ENCODE measurements at places on chromosomes 6 and 20. TPM values are rescaled to one million over a fixed set of nuclear protein-coding genes. Genes with fewer than 3 reads are reported as not detected.
A peak's percentile ranks its signal among the peaks of the same experiment; 100 is the strongest.

DNA sequence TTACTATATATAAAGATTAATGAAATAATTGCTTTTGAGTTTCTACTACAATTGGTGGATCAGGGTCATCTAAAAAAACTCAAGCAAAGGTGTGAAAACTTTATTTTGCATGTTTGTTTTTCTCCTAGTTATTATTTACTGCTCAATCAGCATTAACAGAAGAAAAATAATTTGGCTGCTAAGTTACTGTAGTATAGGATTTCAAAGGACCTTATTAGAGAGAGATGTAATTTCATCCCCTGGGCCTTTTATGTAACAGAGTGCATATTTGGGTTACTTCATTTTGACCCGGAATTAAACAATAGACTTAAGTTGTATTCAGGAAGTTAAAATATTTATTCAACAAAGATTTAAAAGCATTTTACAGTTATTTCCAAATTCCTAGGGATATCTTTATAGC lies 49.8 kb downstream of the EYA4 start:
- no peak for DNase-seq

DNA sequence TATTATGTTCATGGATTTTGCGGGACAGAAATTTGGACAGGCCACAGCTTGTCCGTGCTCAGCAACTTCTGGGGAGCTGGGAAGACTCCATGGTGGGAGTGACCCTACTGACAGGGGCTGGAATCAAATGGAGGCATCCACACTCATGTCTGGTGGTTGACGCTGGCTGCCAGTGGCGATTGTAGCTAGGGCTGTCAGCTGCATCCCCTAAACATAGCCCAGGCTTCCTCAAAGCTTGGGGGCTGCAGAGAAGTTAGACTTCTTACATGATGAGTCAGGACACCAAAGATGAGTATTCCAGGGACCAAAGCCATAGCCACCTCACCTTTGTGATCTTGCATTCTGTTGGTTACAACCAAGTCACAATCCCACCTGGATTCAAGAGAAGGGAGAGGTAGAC lies 18.4 kb upstream of the FAM50B start:
- DNase-seq = no peak

The ACOT8 gene
- 14.9 TPM for total RNA-seq

DNA sequence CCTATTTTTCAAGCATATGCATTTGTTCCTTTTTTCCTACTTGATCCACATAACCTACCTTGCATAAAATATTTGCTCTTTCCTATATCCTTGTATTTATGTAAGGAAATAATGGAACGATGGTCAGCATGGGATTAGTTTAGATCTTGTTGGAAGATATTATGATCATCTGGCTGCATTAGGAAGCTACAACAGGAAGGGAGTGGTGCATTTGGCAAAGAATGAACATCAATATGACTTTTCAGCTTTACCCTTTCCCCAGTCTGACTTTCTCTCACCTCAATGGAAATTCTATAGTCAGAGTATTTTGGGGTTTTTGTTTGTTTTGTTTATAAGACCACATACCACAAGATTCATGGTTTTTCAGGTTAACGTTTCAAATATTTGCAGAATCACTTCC lies 66.0 kb downstream of the HS3ST5 start:
- no peak for DNase-seq

DNA sequence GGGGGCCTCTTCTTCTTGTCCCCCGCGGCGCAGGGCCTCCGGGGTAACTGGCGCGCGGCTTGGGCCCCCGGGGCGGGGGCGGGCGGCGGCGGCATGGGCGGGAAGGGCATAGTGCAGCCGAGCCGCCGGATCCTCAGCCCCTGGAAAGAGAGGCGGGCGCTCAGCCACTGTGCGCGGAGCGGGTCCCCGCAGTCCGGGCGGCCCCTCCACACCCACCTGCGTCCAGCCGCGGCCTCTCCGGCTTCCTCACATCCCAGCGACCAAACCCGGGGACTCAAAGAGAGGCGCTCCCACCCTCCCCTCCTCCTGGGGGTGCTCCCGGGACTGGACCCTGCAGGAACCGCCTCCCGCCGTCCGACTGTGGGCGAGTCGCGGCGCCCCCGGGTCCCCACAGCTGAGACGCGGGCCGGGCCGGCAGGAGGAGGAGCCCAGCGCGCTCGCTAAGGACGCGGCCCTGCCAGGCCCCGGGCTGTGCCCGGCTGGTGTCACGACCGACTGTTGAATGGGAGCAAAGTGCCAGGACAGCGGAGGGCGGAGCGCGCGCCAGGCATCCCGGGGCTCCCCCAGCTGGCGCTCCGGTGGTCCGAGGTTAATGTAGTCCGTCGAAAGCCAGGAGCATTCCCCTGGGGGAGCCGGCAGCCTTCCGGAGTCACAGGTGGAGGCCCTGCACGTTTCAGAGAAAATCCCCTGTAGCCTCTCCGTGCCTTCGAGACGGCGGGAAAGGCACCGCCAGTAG lies at the start of gene PRR18:
TSS of gene PRR18 (minus strand) at position 360 of the 736 bp plus-strand sequence. CDS start at position 110, 250 bp downstream.
- no peak for DNase-seq

DNA sequence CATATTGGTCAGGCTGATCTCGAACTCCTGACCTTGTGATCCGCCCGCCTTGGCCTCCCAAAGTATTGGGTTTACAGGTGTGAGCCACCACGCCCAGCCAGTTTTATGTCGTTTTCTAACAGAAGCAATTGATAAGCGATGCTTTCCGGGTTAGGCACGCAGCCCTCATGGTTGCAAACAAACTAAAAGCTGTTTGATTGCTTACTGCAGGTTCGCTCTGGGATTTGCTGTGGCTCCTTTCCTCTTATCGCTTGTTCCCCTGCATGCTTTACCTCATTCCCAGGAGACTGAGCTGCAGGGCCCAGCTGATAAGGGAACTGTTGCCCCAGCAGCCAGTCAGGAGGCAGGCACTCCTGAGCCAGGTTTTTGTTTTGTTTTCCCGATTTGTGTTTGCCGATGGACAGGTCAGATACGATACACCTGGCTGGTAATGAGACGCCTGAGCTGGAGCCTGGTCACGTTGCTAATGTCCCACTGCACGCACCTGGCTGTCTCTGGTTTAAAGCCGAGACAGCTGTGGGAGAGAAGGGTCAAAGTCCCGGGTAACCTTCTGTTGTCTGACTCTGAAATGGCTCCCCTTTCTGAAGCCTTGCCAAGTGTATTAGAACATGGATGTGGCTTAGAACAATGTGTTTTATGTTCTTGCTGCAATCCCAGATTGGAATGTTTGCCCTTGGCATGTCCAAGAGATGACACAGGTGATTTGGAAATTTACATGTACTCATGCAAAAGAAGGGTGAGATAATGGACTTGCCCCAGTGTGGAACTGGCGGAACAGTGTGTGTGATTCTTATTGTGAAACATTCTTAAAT lies 19.9 kb downstream of the DSP start:
- DNase-seq = no peak

DNA sequence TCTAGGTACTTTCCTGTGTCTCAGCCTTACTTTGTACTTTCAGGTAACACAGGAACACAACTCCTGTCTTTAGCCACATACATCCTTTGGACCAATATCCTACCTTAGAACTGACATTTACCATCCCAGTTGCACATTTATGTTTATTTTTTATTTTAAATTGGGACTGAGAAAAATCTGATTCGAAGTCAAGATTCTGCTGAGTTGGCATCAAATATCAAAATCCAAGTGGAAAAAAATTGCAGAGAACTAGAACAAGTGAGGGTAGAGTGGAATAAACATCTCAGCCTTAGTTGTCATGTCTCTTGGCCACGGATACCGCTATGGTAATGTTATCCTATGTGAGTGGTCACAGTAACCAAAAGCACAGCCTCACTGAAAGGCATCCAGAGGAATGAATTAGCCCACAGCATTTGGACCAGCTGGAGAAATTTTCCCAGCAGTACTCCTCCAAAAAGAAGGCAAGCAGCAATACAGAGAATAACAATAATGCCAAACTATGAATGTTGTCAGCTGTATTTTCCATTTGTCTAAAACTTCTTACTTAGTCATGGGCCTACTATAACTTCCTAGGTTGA lies 17.6 kb upstream of the EYA4 start:
- DNase-seq = no peak

The PAX1 gene
- total RNA-seq = not detected

DNA sequence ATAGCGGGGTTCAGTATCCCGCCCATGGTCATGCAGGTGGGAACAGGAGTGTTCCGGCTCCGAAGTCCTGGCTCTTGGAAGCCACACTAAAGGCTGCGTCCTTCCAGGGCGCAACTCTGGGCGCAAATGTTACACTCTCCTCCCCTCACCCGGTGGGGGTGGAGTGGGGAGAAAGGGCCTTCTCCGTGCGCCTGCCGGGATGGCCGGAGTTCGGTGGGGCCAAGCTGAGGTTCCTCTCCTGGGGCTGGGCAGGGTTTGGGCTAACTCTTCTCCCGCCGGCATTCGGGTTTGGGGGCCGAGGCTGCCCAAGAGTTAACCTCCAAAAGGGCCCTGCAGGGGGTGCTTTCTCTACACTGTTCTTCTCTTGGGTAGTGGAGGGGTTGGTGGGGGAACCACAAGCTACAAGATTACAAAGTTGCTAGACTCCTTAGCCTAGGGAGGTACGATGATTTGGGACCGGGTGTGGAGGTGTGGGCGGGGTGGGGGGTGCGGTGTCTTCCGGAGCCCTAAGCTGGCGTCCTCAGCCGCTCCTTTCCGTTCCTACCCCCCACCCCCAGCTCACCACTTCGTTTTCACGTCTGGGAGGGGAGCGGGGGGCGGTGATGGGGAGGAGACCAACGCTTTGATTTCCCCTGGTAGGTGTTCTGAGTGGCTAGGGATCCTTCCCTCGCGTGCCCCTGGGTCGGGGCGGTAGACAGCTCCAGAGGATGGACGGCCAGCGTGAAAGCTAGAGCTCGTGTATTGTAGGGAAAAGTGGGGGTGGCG lies 12.3 kb downstream of the NRN1 start:
- no peak for DNase-seq

DNA sequence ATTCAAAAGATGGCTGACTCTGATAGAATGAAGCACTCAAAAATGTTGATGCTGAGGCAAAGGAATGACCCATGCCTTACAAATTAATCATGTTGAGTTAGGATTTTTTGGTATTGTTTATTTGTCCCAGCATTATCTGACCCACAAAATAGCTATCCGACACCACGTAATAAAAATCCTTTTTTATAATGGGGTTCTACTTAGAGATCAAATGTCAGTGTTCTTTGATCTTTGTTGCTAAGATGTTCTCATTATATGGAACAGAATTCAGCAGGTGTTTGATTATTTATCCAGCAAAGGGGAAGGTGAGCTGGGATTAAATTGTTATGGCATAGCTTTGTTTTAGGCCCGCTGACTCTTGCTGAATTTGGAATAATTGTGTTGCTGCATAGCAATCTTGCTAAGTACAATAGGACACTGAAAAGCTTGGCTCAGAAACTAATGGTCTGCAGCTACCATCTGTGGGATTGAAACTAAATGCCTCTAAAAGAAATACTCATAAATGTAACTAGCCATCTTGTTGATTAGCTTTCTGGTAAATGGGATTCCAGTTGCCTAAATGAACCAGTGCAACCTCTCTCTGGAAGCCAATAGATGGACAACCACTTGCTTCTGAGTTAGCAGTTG lies 180.2 kb upstream of the HDAC2 start:
- DNase-seq = no peak

GRCh38 chr6:166825553-166826145 lies 130.7 kb downstream of the RNASET2 start:
- DNase-seq = no peak

DNA sequence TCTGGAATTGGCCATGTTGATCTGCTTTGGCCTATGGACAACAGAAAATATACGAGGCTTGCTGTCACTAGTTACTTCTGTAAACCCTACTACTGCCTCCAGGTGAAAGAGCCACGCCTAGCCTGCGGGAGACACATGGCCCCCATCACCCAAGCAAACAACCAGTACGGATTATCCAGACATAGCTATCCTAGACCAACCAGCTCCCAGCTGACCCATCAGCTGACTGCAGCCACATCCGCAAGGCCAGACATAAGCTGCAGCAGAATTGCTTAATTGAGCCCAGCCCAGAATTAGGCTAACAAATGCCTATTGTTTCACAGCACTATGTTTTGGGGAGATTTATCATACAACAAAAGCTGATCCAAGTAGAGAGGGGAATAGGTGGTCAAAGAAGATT lies 13.5 kb downstream of the REV3L start:
- no peak for DNase-seq

The TTK gene
- 0.58 TPM for total RNA-seq

The TNFRSF6B gene
- total RNA-seq = 4.7 TPM

DNA sequence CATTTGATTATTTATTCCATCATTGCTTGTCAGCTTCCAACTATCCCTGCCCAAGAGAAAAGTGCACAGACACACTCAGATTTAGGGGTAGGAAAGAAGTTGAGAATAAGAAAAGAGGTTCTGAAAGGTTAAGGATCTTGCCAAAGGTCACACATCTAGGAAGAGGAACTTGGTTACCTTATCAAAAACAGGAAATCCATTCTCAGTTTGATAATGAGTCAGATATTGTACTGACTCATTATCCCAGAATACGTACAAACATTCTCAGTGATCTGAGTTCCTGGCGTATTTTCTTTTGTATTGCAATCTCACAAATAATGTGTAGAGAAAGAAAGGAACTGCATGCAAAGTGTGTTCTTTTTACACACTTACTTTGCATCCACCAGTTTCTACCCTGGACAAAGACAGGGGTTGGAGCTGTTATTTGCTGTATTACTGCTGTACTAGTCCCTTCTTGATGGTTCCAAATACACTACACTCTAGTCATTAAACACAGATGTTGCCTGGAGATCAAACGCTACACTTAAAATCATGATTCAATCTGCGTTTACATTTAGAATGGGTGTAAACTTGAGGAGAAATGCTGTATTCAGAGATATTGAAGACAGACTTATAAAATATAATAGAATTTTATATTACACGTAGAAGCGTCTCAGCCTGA lies 545.7 kb downstream of the PRKN start:
- DNase-seq = no peak

DNA sequence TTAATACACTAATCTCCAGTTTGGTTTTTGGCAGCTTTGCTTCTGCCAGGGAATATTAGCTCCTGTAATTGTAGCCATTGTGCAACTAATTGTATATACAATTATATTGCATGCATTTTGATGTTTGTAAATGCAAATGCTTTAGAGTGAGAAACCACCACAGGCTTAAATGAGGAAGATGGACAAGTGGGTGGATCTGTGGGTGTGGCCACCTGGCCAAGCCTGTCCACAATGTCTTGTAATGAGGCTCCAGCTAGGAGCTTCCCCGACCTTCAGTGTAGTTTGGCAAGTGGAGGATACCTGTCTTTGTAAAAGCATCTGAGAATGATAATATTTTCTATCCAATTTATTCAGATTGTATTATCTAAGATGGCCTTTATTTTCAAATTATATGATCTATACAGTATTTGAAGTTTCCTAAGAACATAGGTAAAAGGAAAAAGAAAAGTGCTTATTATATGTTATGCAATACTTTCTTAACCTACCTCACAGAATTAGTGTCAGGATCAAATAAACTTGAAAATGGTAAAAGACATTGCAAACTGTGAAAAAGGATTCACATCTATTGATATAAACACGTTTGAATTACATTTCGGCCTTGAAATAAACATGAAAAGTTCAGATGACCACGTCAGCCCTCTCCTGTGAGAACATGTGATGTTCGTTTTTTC lies 49.3 kb upstream of the ARID1B start:
- no peak for DNase-seq

The NRN1 gene
- total RNA-seq = 20.0 TPM

The MCHR2 gene
- not detected for total RNA-seq

- peak; percentile 78 for DNase-seq
Observed at GRCh38 chr20:63053432-63054102, 46.8 kb upstream of the BHLHE23 start.

The BPIFA1 gene
- total RNA-seq = not detected

Data from mesenteric fat pad (tissue), 1 donor.